OCI-LY7 (cell line): ENCODE measurements at places on chromosomes 1 and 21. TPM values are rescaled to one million over a fixed set of nuclear protein-coding genes. Genes with fewer than 3 reads are reported as not detected.

- no peak for DNase-seq
These were observed 62.3 kb downstream of the PRKACB start for GRCh38 chr1:84206375-84206774.

DNA sequence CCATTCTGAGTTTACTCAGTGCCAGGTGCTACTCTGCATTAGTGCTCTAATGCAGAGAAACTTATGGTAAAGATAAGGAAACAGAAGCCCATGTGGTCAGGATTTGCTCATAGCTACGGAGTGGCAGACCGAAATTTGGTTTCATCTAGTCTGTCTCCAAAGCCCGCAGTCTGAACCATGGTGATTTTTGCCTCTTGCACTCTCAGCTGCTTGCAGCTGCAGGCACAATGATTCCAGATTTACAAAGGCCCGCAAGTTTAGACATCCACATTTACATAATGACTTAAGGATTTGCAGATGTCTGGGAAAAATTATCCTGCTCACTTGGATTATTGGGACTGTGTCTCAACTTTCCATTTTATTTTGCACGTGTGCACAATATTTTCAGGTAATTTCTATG lies 161.3 kb upstream of the KCNJ6 start:
- no peak for DNase-seq

- DNase-seq, result peak; percentile 63
These were observed 322 bp downstream of the DCLRE1B start for GRCh38 chr1:113905435-113905861.

DNA sequence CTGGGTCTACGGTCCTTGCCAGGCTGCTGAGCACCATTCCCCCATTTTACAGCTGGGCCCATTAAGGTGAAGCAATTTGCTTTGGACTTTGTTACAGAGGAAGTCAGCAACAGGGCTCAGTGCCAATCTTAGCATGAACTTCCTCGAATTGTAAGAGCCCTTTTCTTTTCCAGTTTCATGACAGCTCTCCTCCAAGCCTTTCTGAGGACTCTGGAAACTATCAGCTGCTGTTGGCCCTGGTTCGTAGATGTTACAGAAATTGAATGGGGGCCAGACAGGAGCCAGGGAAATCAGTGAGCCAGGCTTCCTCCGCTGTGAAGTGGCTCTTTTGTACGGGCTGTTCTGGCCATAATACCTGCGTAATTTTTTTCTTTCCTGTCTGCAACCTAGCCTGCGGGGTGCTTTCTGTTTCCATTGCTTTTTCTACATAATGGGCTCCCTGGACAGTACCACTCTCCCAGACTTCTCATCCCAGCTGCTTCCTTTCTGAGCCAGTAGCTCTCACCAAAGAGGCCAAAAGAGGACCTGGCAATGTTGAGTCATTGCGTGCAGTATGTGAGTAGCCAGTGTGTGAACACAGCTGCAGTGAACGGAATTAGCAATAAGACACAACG lies 386.3 kb downstream of the DISC1 start:
- DNase-seq, result no peak

- peak; percentile 40 for DNase-seq
These were observed 169.1 kb upstream of the EDN2 start for GRCh38 chr1:41653574-41653973.

The CSF1 gene
- total RNA-seq, result not detected in 2 replicates

The TSPAN1 gene
- total RNA-seq, result not detected in 2 replicates

The TSPAN2 gene
- total RNA-seq, result 0.22 and 0.36 TPM in 2 replicates
